Activated CD4-positive, CD25-positive, alpha-beta regulatory T cell (primary cell): ENCODE measurements at places on chromosomes 16 and 17.

DNA sequence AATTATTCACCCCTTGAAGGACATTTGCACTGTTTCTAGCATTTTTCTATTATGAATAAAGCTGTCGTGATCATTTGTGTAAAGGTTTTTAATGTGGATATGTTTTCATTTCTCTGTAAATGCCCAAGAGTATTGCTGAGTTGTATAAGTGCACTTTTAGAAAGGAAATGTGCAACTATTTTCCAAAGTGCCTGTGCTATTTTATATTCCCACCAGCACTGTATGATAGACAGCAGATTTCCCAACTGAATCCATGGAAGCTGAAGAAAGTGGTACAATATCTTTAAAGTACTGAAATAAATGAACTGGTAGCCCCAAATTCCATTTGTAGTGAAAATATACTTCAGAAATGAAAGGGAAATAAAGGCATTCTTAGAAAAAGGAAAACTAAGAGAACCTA lies 238.4 kb downstream of the BCAS3 start:
- no peak for DNase-seq

GRCh38 chr16:4892361-4893102 lies 44.4 kb downstream of the PPL start:
- no peak for DNase-seq

- DNase-seq, result no peak
These were observed 164.1 kb downstream of the SEC14L1 start for GRCh38 chr17:77304746-77305473.

DNA sequence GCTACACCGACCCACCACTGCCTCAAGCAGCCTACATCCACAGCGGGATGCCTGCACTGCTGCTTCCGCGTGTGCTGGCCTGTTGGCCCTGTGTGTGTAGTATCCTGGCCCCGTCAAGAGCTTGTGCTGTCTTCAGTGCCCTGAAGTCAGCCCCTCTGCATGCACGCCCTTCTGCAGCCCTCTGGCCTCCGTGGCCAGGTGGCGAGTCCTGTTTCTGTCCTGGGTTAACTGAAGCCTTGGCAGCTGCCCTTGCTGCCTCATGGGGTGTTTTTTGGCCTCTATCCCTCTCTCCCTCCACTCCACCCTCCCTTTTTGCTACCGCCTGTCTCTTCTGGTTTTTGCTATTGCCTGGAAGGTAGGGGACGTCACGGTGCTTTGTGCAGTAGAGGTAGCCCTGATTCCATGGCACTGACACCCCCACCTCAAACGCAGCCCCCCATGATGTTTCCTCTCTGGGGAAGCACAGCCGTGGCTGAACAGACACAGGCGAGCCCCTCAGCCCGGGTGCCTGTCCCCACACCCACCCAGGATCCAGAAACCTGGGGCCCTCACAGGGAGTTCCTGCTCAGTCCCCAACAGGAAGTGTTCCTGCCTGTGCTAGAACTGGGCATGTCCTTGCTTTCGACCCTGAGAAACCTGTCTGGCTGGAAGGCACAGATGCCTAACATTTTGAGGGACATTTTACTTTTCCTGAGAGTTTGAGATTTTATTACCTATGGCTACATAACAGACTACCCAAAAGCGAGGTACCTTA lies 18.8 kb upstream of the AMZ2 start:
- DNase-seq, result no peak

DNA sequence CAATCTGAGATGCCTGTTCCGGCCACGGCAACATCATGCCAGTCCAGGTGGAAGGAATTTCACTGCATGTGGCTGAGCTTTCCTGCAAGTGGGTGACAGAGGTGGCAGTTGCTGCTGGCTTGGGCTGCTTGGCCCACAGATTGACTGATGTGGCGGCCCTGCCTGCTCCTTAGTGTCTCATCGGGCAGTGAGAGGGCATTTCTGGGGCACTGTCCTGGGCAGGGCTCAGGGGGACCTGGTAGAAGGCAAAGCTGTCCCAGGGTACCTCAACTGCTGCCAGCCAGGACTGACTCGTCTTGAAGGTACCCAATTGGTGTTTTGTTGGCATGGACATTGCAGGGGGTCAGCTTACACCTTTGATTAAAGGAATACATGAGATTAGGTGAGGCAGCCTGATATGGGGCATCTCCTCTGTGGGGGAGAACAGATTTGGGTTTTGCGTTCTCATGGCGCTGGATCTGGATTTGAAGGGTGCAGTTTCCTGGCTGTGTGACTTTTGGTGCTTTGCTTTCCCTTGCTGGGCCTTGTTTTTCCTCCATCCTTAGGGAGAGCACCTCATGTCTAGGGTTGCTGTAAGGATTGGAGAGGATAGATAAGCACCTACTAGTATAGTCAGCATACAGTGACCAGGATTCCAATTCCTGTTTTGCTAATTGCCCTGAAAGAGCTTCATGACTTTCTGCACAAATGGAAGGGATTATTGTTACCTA lies 5.4 kb downstream of the CMIP start:
- no peak for DNase-seq

GRCh38 chr17:12765548-12765947 lies 23.8 kb upstream of the ARHGAP44 start:
- no peak for DNase-seq

DNA sequence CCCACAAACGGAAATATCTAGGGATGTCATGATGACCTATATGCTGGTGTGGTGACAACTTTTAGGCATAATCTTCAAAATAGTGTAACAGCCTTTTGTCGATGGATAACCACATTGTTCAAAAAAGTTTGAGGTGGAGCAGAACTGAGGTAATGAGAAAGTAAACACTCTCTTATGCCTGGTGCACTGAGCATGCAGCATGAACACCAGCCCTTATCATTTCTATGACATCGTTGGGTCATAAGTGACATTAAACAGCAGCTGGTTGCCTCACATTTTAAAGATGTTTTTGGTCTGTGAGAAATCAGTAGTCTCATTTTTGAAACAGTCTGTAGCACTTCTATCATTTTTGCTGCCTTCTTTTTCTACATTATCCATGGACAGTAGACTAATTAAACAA lies 1.8 kb downstream of the KRT23 start:
- no peak for DNase-seq

GRCh38 chr17:81254955-81255717 lies 16.0 kb downstream of the NDUFAF8 start:
- DNase-seq, result no peak

- DNase-seq, result no peak
These were observed 28.5 kb downstream of the KIFC3 start for GRCh38 chr16:57773655-57774295.

GRCh38 chr16:66662445-66663194 lies 33.9 kb downstream of the CMTM4 start:
- DNase-seq, result no peak

GRCh38 chr17:44840936-44841335 lies 6.7 kb upstream of the HIGD1B start:
- DNase-seq, result no peak

GRCh38 chr17:55577687-55578086 lies 66.4 kb upstream of the SMIM36 start:
- peak; percentile 2 for DNase-seq

DNA sequence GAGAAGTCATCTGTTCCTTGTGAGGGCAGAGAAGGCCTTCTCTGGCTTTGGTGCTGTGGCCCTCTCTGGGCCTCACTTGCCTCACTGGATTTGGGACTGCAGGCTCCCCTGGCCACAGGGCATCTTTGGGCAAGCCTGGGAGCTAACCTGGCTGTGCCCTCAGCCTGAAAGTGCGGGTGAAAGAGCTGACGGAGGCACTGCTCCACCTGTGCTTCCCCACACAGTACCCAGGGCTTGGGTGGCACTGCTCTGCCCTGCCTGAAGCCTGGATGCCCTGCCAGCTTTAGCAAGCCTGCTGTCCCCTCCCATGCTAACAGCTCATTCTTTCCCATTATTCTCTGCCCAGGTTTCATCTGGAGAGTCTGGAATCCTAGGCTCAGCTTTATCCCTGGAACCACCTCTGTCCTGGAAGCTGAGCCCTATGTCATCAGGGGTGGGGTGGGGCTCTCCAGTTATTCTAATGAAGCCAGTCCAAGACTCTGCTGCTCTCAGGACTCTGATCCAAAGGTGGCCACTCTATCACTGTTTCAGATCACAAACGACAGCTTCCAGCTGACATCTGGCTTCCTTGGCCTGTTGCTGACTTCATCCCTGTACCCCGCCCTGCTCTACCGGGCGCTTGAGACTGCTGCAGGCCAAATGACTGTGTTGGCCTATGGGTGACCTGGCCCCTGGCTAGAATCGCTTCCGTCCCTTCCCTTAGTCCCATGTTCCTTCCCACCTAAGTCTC lies 29.3 kb downstream of the HIC1 start:
- no peak for DNase-seq

DNA sequence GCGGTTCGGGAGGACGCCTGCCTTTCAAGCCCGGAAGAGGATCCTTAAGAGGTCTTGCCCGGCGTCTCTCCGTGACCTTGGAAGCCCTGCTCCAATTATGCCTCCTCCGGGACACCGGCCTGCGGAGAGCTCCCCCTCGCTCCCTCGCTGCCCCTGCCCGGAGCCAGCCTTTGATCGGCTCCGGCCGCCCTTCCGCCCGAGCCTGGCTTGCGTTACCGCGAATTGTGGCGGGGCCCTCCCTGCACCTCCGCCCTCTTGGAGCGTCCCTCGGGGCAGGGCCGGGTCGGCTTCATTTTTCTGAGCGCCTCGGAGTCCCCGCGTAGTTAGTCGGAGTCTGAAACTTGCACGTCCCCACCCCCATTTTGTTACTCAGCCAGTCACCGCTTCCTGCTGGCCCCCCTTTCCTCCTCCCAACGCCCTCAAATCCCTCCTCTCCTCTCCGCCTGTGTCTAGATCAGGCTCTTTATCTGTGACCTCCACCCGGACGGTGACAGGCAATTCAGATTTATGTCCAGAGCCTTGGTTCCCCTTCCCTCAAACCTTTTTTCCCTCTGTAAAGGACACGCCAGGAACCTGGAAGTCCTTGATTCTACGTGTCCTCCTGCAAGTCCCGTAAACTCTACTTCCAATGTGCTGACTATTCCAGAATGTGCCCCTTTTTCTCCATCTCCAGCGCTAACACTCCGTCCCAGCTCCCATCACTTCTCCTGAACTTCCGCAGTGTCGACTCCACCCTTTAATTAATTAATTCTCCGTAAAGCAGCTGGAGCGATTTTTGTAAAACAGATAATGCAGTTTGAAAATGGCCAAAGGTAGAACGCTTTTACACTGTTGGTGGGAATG lies 569 bp upstream of the RABEP2 start:
- DNase-seq, result peak; percentile 66

DNA sequence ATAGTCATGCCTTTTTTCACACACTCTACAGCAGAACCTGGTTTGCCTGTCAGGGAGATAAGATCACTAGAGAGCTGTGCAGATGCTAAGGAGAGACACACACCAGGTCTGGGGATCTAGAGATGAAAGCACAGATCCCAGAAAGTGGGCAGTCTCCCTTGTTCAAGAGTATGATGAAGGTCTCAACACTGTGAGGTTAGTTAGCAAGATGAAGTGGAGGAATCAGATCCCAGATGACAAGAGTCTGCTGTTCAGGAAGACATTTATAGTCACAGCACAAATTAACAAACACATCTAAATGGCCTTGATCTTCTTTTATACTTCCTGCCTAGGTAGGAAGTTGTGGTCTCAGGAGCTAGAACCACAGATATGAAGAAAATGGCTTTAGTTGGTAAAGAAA lies 23.4 kb upstream of the SKAP1 start:
- no peak for DNase-seq

DNA sequence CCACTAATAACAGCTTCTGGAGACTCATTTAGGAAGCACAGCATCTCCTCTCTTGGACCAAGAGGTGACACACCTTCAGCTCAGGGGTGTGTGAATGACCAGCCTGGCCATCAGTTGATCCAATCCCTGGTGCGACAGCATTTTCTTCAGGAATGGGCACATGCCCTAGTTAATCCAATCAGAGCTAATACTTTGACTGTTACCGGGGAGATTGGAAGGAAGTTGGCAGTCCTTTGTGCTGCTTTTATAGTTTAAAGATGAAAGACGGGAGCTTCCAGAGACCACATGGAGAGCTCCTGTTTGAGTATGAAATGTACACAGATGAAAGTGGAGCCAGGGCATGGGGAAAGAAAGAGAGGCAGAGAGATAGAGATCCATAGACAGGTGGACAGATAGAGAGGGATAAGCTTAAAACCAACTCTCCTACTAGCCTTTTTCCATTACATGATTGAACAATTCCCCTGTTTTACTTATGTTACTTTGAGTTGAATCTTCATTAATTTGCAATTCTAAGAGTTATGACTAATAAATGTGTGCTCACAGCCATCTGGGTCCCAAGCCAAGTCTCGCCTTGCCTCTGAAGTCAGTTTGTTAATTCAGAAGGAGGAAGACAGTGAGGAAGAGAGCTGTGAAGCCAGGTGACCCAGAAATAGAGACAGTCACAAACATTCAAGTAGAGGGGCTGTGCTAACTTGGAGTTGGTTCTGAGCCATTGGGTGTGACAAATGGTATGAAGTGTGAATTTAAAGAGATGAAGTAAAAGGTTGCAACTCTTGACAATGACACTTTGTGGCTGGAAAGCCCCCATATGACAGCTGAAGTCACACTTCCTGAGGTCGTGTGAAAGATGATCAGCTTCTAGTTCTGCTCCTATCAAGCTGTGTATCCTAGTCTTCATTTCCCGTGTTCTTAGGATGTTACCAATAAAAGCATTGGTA lies 120.0 kb upstream of the GOT2 start:
- DNase-seq, result no peak

DNA sequence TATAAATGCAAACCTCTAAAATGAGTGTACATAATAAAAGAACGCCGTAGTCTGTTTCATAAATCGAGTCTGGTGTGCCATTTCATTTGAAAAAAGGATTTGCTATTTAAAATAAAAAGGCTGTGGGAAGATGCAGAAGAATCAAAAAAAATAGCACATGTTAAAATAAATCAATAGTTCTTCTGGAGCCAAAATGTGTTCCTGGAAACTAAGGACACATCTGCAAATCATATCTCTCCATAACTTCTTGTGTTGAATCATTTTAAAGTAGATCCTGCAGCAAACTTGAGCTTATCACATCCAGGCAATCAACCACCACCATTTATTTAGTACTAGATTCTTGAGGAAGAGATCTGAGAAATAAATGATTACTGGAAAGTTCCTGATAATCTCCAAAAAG lies 29.0 kb downstream of the XPO6 start:
- no peak for DNase-seq

GRCh38 chr17:62096401-62096670 lies 31.3 kb upstream of the MED13 start:
- no peak for DNase-seq

GRCh38 chr16:65394281-65394680 lies 272.4 kb upstream of the CDH11 start:
- DNase-seq, result no peak
